Muscle of arm (tissue), 14 donors: ENCODE measurements at places on chromosomes 11 and 22. TPM values are rescaled to one million over a fixed set of nuclear protein-coding genes. Genes with fewer than 3 reads are reported as not detected.

DNA sequence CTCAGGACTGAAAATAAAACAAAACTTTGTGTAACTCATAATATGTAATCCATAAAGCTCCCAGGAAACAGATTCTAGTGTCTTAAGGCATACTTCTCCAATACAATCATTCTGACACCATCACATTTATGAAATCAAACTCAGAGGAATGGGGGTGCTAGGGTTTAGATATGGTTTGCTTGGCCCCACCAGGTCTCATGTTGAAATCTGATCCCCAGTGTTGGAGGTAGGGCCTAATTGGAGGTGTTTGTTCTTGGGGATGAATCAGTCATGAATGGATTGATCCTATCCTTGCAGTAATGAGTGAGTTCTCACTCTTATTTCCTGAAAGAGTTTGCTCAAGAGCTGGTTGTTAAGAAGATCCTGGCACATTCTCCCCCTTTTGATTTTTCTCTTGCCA lies 380.9 kb downstream of the ETS1 start:
- no peak for DNase-seq

DNA sequence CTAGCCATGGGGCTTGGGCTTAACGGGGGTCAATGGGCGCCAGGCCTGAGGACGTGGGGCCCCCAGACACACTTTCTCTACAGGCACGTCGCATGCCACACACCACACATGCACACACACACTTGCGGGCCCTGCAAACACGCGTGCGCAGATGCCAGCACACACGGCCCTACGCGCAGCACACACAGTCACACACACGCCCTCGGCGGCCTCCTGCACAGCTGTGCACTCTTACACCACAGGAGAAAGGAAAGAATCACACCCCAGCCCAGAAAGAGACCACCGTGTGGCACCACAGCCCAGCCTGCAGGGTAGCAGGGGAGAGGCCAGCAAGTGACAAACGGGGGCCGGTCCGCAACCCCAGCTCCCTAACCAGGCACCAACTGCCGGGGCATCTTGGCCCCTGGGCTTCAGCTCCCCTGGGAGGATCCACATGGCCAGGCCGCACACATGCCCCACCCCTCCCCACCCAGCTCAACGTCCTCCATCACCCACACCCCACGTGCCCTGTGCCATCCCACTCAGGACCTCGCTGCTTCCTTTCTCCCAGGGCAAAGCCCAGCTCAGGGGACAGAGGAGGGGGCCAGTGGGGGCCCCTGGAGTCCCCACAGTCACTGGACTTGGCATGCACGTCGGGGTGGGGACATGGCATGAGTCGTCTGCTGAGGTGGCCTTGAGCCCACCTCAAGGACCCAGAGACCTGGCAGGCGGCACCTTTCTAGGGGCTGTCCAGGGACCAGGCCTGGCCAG lies 26.3 kb upstream of the TH start:
- no peak for DNase-seq

The TUB gene
- polyA plus RNA-seq = 16.4 TPM

The SLC17A6 gene
- not detected for polyA plus RNA-seq

DNA sequence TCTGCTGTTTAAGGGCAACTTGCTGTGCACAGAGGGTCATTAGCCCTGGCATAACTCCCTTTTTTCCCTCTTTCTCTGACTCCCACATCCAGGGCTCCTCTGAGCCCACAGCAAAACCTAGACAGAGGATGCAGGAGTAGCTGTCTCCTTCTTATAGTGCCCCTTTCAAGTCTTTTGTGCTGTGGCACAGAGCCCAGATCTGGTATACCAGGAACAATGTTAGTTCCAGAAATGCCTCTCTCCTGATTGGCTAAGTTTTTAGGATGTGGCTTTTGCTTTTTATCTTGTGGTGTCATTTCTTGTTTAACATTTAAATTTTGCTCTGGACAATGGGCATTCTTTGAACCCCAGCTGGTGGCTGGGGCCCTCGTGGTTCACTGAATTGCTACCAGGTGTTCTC lies 25.6 kb upstream of the RRM1 start:
- DNase-seq = no peak

DNA sequence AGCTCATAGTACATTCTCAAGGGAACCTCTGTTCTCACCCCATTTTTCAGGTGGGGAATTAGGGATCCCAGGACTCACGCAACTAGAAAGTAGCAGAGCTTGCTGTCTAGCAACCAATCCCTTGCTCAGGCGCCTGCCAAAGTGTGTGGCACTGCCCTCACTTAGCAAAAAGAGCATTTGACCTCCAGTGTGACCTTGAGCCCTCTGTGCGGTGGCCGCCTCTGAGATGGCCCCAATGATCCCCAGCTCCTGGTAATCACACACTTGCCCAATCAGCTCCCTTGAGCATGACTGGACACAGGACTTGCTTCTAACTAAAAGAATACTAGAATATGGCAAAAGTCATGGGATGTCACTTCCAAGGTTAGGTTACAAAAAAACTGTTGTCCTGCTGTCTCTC lies 2.6 kb upstream of the LGALS2 start:
- DNase-seq = no peak

- DNase-seq = no peak
Measured at GRCh38 chr22:33848251-33848650, 72.0 kb downstream of the LARGE1 start.

DNA sequence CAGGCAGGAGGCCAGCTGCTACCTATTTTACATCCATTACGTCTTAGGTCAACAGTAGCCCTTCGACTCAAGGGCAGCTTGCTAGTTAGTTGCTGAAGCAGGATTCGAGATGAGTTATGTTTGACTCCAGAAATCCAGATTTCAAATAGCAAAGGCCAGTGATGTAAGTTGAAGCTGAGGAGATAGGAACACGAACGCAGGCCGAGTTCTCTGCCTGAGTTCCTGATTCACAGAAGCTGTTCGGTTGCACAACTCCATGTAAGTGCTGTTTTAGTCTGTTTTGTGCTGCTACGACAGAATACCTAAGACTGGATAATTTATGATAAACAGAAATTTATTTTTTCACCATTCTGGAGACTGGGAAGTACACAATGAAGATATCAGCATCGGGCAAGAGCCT lies 111.2 kb downstream of the SLC1A2 start:
- no peak for DNase-seq

DNA sequence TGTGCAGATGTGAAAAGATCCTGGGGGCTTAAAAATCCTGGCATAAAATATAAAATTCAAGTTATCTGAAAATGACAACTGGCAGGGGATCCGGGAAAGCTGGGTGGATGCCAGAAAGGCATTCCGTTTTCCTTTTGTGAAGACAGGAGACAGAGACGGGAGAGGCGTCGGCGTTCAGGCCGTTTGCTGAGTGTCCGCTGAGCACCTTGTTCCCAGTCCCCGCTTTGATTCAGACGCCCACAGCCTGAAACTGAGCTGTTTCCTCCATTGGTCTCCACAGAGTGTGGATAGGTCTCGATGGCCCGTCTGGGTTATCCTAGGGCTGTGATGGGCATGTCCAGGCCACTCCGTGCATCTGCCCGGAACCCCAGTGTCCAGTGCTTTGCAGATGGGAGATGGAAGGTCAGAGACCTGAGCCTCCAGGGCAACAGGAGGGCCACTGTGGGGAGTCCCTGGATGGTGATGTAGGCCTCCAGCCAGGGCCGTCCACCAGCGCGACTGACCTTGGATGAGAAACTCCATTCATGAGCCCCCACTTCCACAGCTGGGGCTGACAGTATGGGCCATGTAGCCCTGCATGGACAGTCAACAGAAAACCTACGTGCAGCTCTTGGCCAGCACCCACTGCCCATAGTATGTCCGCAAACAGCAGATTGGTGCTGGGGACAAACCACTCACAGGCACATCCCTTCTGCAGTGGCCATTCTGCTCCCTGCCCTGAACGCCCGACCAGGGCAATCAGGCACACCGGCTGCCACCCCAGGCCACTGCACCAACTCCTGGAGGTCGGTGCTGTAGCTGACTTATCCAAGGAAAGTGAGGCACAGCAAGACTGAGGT lies 11.6 kb downstream of the MRGPRF start:
- no peak for DNase-seq

DNA sequence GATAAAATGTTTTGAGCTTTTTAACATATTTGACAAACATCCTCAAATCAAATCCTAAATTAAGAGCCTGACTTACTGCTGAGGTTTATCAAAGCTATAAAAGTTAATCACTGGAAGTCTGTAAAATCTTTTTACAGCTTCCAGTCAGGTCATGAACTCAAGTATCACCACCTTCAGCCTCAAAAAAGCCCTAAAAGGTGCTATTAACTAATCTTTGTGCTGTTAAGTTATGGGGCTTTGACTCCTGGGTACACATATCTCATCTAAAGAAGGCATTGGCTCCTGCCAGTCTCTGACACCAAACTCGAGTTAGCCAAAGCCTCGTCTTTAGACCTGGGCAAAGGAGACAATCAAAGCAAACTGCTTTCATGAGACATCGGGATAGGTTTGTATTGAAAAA lies 34.0 kb upstream of the CBX6 start:
- DNase-seq = no peak

DNA sequence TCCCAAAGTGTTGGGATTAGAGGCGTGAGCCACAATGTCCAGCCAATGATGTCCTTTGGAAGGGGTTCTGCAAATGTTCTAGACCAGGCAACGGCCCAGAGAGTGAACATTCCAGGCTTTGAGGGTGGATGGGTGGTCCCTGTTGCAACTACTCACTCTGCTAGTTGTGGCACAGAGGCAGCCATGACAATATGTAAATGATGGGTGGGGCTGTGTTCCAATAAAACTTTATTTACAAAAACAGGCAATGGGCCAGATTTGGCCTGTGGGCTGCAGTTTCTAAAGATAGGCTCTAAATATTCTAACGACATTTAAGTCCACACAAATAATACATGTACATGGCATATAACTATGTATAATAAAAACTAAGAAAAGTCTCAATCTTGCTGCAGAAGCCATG lies 276.3 kb downstream of the CTTN start:
- no peak for DNase-seq

- no peak for DNase-seq
Measured at GRCh38 chr22:17888855-17889254, 114.6 kb upstream of the BID start.

DNA sequence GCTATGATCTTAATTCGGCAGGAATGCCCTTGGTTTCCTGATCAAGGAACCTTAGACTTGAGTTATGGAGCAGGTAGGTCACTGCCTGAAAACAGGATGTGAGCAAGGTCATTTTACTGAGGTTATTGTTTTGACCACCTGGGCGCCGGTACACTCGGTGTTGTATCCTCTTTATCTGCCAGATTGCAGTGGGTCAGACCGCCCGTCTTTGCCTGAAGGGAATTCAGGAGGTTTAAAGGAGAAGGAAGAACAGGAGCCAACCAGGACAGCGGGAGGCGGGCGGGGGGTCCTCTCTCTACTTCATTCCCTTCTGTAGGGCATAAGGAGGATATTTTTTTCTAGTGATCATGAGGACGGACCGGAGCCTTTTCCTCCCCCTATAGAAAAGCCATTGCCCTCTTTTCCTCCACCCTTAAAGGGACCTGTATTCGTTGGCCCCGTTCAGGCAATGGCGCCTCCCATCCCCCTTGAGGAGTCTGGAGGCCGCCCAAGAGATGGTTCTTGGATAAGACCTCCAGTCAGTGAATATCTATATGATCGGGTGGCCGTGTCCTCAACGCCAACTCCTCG lies 649 bp downstream of the MS4A15 start:
- DNase-seq = no peak

- no peak for DNase-seq
Measured at GRCh38 chr11:8790968-8791367, 108.4 kb downstream of the RPL27A start.

The OR6T1 gene
- not detected for polyA plus RNA-seq

DNA sequence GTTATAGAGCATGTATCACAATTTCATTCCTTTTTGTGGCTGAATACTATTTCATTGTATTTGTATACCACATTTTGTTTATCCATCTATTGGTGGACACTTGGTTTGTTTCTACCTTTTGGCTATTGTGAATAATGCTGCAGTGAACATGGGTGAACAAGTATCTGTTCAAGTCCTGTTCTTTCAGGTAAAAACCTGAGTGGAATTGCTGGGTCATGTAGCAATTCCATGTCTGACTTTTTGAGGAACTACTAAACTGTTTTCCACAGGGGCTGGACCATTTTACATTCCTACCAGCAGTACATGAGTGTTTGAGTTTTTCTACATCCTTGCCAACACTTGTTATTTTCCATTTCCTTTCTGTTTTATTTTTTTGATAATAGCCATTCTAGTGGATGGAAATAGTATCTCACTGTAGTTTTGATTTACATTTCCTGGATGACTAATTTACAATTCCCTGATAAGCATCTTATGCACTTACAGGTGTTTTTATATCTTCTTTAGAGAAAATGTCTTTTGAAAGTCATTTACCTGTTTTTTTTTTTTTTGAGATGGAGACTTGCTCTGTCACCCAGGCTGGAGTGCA lies 12.2 kb downstream of the CABIN1 start:
- no peak for DNase-seq

DNA sequence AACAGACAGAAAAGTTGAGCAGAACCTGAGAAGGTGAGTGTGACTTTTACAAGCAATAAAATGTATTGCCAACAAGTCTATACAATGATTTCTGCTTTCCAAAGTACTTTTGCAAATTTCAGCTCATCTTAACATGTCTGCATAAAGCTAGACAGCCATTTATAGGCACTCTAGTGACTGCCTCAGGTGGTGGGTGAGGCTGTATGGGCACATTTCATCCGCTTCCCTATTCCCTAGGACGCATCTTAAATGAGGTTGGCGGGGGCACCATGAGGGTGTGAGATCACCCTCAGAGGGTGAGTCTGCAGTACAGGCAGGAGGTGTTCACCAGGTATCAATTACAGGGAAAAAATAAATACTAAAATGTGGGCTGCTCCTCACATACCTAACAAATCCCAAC lies 110.1 kb downstream of the ETS1 start:
- DNase-seq = no peak

DNA sequence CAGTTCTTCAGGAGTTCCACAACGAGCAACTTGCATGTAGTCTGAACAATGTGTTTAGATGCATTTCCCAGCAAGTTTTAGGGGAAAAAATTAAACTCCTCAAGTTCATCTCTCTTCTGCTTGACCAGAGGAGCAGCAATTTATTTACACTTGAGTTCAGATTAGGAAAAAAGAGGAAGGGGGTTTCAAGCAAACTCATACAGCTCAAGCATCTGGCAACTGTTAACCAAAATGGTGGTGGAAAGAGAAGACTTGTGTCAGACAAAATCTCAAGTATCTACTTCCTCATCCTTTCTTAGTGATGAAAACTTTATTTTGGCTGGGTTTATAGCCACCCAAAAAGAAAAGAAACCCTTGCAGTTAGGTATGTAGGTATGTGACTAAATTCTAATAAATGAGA lies 29.1 kb upstream of the PICALM start:
- no peak for DNase-seq

- DNase-seq = no peak
Measured at GRCh38 chr11:75673977-75674582, 5.2 kb upstream of the MAP6 start.
